ENCODE measurements at places on chromosomes 2 and 18.

- DNase-seq, result no peak
These were observed 64.9 kb downstream of the AFF3 start for GRCh38 chr2:100077456-100077855.

DNA sequence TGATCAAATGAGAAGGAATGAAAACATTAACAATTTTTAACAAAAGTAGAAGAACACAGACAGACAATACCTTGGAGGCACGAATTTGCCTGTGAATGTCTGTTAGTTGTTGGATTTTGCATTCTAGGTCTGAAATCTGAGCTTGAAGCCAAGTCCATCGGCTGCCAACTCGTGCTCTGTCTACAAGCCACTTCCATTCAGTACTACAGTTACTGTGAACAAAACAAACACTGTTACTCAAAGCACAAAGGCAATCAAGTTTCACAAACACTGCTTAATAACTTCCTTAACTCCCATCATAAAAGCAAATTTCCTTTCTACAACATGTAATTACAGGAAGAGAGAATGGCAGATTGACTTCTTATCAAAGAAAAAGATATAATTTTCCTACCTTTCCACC is 42.2 kb downstream of the KANSL1L start:
- no peak for DNase-seq

GRCh38 chr18:13338318-13338717 is 119.8 kb downstream of the LDLRAD4 start:
- no peak for DNase-seq

- DNase-seq, result no peak
These were observed 27.8 kb downstream of the ANKRD62 start for GRCh38 chr18:12121175-12122042.

DNA sequence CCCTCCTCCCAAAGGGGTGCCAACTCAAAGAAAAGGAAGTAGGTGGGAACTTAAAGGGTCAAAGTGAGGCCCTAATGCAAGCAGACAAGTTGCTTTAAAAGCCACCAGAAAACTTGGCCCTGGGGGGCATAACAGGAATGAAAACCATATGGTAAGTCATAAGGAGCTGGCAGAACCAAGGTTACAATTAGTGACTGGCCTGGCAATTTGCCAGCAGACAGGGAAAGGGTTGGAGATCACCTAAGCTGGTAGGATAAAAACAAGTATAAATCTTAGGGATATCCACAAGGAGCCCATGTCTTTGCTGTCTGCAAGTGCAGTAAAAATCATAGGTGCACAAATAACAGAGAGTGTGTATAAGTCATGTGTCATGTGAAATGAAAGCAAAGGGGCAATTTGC is 256.7 kb upstream of the LRRTM4 start:
- DNase-seq, result no peak

DNA sequence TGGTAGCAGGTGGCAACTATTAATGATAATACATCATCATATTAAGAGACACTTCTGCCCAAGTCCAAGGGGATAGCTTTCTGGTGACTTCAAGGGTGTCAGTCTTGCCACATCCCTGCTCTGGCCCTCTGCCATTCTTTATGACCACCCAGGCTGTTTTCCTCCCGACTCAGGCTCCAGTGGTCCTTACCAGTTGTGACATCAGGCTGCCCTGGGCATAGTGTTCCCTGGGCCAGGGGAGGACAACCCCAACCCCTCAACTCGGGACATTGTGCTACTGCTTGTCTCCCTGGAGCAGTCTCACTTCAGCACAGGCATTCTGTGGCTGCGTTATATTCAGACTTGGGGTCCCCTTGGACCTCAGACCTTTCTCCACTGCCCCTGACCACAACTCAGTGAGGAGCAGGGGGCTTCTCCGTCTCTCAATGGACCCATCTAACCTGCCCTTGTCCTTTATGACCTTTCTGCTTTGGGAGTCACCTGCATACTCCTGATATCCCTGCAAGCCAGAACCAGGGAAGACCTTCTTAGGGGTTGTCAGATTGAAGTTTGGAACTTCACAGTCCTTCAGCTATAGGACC is 12.8 kb downstream of the DNAJB2 start:
- DNase-seq, result no peak

DNA sequence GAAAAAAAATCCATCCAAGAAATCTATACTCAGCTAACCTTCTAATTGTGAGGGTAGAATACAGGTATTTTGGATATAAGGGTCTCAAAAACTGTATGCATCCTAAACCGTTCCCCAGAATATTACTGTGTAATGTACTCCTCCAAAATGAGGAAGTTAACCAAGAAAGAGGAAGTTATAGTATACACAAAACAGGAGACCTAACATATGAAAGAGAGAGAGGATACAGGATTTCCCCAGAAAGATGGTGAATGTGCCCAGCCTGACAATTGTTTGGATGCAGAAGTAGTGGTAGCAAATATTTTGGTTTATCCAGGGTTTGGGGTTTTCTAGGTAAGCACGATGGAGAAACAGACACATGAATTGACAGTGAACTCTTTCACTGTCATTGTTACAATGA is 50.6 kb downstream of the GALNT3 start:
- no peak for DNase-seq

DNA sequence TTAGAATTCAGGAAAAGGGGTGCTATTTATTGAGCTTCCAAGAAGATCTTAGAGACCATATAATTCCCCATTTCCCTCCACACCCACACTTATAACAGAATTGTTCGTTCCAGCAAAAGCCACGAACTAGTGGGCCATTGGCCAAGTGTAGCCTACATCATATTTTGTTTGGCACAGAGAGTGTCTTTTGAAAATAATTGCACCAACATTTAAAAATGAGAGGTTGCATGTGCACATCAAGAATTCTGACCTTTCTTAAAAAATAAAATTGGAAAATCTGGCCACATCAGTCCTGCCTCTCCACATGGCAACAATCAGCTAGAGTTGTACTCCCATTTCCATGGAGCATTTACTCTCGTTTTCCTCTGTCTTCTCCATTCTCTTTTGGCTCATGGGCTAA is 655.5 kb upstream of the FANCL start:
- DNase-seq, result no peak

DNA sequence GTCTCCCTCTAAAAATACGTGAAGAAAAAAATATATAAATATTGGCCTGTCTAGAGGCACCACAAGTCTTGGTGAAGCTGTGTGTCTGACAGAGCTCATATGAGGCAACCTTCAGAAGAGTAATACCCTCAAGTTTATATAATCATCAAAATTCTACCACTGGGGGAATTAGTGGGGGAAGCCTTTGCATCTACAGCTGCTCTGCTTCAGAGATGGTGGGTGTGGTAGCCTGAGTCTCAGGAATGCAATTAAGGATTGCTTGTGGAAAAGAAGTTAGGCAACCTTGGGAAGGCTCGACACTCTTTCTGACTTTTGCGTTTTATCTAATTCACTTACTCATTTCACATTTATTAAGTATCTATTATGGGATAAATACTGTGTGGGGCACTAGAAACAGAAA is 17.4 kb downstream of the TPGS2 start:
- no peak for DNase-seq

GRCh38 chr18:43563780-43564179 is 286.5 kb upstream of the SYT4 start:
- DNase-seq, result no peak

- no peak for DNase-seq
These were observed 1149.5 kb upstream of the FANCL start for GRCh38 chr2:59390581-59390980.

GRCh38 chr2:120906914-120907313 is 171.2 kb downstream of the GLI2 start:
- DNase-seq, result no peak

DNA sequence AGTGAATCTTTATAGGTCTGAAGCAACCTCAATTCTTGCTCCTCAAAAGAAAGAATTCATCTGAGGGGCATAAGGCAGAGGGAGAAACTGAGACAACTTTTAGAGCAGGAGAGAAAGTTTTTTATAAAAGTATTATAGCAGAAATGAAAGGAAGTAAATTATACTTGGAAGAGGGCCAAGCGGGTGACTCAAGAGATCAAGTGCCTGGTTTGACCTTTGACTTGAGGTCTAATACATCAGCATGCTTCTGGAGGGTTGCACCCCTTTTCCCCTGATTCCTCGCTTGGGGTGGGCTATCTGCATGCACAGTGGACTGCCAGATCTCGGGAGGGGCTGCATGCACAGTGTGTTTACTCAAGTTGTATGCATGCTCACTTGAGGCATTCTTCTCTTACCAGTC is 268.5 kb upstream of the LRATD1 start:
- DNase-seq, result no peak

GRCh38 chr18:74563999-74564398 is 29.7 kb downstream of the CNDP1 start:
- no peak for DNase-seq

DNA sequence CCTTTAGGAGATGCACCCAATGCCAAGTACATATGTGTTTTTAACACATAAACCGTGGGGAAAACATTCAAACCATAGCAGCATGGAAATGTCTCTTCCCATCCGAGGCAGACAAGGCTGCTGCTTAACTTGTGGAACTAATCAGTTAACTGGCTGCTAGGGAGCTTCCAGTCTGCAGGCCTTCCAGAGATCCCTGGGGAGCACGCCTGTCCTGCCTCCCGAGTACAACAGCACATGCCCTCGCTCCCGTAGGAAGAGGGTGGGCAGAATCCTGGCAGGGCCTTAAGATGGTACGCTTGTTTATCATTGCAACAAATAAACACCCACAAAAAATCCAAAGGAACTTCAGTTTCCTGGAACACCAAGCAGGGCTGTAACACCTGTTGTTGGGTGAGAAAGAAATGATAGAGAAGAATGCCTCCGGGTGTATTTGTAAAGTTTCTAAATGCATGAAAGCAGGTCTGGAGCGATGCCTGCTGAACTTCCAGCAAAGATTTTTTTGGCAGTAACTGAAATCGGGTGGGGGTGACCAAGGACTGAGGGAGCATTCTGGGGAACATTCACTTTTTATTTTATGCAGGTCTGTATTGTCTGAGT is 56.2 kb downstream of the EDAR start:
- DNase-seq, result no peak

DNA sequence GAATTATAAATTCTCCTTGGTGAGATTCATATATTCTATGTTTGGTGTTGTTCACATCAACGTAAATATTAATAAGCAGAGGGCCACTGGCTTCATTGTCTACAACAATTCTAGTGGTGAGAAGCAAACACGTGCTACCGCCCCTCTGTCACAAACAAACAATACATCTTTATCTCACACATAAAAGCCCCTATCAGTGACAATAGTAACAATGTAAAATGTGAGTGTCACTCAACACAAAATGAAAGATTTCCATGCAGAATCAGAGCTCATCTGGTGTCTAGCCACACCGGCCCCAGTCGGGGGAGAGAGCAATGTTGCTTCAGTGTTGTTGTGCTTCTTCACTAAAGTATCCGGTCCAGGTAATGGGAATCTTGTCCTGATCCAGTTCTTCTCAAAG is 932.6 kb downstream of the SOCS6 start:
- no peak for DNase-seq

DNA sequence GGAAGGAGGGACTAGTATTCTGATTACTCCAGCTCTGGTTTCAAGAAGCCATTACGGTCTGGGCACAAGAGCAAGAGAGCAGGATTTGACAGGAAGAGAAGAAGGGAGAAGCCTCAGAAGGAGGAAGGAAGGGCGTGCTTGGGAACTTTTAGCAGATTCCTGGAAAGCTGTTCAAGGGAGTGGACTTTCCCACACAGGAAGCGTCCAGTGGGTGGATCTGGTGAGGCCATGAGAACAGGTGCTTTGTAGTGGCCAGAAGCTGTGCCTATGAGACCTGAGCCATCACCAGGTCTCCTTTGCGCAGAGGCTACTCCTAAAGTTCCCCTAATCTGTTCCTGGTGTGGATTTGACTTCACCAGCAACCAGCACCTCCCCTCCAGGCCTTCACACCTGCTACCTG is 62.3 kb downstream of the CD226 start:
- DNase-seq, result no peak

GRCh38 chr2:21331625-21332370 is 208.0 kb downstream of the TDRD15 start:
- DNase-seq, result no peak

GRCh38 chr18:58337285-58337684 is 291.6 kb downstream of the ALPK2 start:
- DNase-seq, result no peak

- DNase-seq, result no peak
These were observed 245.0 kb downstream of the ADCYAP1 start for GRCh38 chr18:1149709-1150108.

DNA sequence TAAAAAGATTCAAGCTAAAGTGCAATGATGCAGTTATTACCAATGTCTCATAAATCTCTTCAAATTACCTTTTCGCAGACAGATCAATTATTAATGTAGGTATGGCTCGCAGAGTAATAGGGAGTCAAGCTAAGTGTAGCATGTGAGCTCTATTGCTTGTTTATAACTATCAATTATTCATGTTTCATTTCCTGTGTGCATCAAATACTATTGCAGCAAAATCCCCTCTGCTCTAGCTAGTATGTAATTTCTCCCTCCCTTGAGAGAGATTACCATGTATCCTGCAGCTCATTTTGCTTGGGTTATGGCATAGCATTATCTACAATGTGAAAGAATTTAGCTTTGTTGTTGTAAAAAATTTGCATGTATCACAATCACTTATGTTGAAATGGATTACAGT is 65.6 kb upstream of the SCN1A start:
- DNase-seq, result no peak

GRCh38 chr2:88032070-88032702 is 15.8 kb upstream of the RNU2-63P start:
- no peak for DNase-seq

GRCh38 chr2:156005999-156006712 is 326.4 kb downstream of the NR4A2 start:
- DNase-seq, result no peak

DNA sequence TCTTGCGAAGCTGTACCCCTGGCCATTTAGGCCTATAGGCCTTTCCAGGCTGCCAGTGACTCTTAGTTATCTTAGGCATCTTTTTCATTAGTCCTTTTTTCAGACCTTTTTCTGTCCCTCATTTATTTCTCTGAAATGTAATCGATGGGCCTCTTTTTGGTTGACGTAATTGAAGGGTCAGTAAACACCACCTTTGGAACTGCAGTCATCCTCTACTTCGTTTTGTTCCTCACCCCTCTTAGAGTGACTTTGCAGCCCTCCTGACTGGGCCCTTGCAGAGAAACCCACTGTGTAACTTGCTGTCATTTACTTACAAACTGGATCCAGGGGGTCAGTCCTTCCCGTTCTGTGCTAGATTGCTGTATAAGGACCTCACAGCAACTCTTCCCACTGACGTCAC is 23.2 kb downstream of the CENPO start:
- no peak for DNase-seq

GRCh38 chr2:225434014-225434413 is 34.5 kb downstream of the NYAP2 start:
- no peak for DNase-seq

GRCh38 chr18:79950515-79951341 is 725 bp downstream of the SLC66A2 start:
- DNase-seq, result no peak

- no peak for DNase-seq
These were observed 25.3 kb downstream of the MMADHC start for GRCh38 chr2:149562324-149562723.
